ENCODE measurements at places on chromosomes 4 and X. TPM values are rescaled to one million over a fixed set of nuclear protein-coding genes. Genes with fewer than 3 reads are reported as not detected.

Gene DCLK2
- total RNA-seq = not detected

Gene ARR3
- total RNA-seq = not detected

Gene SSX2
- total RNA-seq = not detected

Gene TBX22
- not detected for total RNA-seq

Gene LDB2
- total RNA-seq = not detected

Gene TMEM271
- total RNA-seq = not detected

Gene SORBS2
- total RNA-seq = not detected

Gene DMRTC1B
- not detected for total RNA-seq

Gene SPACA5
- not detected for total RNA-seq

Gene PRDM5
- not detected for total RNA-seq
